NCI-H1694 (cell line): ENCODE measurements at places on chromosomes 3 and 15.

DNA sequence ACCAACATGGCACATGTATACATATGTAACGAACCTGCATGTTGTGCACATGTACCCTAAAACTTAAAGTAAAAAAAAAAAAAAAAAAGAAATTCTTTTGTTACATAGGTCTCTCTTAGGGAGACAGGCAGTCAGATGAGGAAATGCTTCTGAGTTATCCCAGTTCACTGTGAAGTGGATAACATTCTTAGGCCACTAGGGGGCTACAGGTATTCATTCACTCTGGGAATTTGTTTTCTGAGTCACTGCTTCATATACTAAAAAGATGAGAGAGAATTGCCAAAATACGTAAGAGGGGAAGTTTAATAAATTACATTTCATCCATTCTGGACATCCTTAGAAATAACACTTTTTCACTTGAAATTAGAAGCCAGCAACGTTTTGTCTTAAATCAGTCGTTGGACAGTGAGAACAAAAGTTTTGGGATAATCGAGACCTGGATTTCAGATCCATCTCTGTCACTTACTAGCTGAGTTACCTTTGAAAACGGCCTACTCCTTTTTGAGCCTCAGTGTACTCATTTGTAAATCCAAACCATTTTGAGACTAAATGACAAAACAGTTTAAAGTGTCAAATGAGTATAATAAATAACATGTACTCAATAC, 738.4 kb upstream of the ALCAM start:
- peak; percentile 7 for DNase-seq

DNA sequence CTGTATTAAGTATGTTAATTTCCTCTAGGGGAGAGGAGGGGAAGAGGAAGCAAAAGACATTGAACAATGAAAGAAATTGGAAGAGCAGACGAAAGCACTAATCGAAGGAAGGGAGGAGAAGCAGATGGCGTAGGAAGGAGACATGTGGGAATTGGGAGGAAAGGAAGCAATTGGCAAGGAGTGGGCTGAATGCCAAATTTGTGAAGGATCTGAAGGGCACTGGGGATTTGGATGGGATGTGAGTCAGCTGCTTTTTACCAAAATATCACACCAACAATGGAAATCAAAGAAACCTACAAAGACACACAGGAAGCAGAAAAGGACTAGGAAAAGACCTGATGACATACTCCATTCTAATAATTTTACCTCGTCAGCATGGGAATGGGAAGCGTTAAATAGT, 1029.8 kb downstream of the ROBO1 start:
- no peak for DNase-seq

DNA sequence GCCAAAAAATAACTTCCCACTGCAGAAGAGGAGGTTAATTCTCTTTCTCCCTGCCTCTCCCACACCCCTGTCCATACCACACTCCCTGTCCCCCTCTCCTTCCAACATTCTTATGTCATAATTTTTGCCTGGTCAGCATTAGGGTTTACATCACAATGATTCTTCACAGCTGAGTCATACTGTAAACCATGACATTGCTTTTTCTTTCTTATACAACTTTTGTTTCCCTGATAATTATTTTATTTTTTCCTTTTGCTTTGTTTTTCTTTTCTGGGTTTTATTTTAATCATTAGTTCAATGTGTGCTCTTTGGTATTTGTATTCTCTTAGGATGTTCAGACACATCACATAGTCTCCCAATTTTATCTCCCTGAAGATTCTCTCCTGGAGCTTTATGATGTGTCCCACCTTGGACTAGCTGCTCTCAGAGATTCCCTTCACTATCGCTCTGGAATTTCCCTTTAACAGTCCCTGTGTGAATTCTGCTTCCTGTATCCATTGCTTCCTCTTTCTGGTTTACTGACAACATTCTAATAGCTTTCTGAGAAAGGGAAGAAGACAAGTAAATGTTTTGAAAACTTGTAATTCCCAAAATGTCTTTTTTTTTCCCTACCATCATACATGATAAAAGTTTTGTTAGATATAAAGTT, 70.7 kb downstream of the SOX2 start:
- DNase-seq: no peak

DNA sequence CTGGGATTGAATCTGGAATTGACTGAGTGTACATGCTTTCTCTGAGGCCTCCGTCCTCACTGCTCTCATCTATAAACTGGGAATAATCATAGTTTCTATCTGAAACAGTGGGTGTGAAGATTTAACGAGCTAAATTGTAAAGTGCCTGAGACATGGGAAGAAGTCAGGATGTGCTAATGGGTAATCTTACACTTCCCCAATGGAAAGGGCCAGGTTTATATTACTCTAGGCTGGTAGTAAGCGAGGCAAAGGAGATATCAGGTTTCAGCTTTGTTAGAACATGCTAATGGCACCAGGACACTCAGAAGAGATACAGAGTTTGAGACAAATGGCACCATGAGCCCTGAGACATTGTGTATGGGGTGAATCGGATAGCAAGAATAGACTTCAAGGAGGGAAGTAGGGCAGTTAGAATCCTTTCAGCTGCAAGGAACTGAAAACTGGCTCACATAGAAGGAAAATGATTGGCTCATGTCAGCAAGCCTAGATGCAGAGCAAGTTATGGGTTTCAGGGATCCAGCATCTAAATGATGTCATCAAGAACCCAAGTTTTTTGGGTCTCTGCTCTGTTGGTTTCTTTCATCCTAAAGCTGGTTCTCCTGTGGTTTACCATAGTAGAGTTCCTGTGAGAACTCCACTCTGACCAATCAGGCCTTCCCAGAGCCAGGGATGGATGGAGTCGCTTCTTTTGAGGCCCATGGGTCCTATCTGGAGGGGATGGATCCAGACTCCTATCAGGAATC, 21.8 kb downstream of the FLNB start:
- no peak for DNase-seq

- DNase-seq: no peak
Observed at GRCh38 chr15:75675579-75676404, 28.1 kb downstream of the SNX33 start.

DNA sequence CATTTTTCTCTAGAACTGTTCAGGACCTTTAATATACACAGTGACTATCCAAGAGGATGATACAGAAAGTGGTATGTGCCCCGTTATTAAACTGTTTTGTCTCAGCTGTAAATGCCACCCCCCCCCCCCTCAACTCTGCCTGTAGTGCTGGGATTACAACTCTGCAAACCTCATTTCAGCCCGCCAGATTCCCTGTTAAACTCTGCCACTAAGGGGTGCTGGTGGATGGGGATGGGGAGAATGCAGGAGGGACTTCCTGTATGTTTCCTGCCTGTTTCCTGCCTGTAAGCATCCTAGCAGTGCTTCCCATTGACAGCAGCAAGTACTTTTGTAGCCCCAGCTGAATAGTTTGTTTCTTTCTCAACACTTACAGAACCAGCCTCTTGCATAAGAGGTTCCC, 301.7 kb upstream of the RORA start:
- DNase-seq: no peak

DNA sequence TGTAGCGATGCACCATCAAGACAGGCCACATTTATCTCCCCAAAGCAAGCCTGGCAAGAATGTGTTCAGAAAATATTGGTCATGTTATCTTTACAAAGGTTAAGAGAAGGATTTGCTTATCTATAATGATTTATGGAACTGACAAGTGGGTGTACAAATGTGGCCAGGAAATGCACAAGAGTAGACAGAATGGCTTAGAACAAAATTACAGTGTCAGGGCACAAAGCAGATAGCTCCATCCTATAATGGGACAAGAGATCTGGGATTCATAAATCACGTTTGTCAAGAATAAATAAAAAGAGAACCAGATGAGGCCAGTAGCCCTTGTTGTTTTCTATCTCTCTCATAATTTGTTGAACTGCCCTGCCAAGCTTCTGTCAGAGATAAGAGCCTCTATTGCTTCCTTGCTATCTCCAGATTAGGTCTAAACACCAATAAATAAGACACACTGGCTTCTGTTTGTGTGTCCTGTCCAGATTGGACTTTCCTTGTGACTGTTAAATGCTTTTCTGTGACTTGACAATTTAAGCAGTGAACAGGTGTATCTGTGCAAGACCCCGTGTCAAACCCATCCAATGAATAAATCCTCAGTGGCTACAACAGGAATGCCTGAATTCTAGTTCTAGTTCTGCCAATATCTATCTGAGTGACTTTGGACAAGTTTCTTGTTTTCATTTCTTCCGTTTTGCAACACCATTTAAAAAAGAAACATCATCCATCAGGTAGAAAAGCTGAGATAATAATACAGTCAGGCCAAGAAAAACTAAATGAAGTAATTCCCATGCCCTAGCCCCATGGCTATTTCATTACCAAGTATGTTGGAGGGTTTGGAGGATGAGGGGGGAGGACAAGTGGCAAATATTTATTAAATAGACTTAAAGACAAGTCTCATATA, 157.2 kb downstream of the DCLK3 start:
- DNase-seq: no peak

- no peak for DNase-seq
Observed at GRCh38 chr15:80502782-80503181, 98.6 kb downstream of the ARNT2 start.

- DNase-seq: no peak
Observed at GRCh38 chr3:29333576-29333975, 52.7 kb downstream of the RBMS3 start.

DNA sequence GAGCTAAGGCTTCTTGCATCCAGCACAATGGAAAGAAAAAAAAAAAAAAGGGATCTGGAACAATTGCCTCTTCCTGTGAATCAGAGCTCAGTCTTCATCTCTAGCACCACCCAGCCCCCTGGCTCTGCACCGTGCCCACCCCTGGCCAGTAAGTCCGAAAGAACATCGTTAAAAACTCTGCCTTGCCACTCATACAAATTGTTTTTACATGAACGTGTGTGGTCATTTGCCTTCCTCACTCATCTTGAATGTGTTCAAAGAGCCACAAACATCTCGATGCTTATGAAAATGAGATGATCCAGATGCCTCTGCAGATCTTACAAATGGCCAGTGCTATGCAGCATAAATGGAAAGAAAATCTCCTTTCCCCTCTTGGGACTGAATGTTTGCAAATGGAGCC, 400.0 kb upstream of the PPP2R3A start:
- DNase-seq: no peak

DNA sequence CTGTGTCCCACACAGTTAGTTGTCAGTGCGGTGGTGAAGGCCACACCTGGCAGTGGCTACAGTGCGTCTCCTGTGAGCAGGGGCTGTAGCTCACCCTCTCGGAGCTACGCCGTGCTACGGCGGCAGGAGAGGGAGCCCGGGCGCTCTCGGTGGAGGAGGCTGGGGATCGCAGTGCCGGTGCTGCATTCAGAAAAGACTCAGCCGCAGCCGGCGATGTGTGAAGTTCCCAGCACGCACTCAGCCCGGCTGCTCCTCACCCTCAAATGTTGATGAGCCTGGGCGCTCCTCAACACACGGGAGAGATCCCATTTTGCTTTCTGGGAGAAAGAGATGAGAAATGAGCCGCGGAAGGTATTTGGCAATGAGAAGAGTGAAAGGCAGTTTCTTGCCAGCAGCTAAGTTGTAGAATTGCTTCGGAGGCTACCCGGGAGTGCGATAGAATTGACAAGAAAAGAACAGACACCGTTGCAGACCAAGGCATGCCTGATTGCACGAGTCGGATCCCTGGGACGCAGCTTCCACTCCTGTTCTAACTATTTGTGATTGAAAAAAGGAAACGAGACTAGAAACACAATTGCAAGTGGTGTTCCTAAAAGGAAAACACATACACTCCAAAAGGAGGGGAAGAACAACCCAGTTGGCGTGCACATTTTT, at the start of gene UNC13C:
Gene UNC13C (plus strand): TSS at position 189 of the 654 bp plus-strand sequence. CDS start 34,463 bp downstream, outside the sequence.
- DNase-seq: no peak

DNA sequence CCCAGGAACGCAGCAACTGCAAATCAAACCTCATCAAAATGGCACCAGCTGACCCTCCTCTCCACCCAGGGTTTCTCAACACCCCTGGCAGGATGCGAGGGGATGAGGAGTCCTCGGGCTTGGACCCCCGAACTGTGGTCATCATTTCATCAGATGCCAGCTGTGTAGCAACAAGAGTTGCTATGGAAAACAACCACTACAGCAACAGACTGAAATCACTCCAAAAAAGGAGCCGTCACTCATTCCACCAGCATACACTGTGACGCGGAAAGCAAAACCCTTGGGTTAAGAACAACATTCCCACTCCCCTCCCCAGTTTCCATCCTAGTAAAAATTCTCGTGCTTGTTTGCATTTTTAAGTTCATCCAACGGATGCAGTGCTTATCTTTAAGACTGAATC, 40.1 kb downstream of the VGLL4 start:
- no peak for DNase-seq

DNA sequence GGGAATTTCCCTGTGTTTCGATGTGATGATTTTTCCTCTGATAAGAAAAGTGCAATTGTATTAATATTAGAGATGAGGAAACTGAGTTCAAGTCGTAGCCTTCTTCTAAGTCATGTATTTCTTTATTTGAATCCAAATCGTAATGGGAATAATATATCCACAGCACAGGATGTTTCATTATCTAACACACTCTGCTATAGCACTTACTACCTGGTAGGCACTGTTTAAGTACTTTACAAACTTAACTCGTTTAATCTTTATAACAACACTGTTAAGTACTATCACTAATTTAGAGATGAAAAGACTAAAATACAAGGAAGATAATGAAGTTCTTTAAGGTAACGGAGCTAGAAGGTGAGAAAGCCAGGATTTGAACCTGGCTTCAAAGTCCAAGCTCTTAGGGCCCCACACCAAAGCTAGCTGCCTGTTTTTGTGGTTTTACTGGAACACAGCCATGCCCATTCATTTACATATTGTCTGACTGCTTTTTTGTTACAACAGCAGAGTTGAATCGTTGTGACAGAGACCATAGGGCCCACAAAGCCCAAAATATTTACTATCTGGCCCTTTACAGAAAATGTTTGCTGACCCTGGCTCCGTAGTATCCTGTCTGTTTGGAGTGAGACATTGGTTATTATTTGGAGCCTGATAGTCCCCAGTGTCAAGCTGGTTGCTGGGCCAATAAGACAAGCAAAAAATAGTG, 9.6 kb upstream of the ATP13A3 start:
- no peak for DNase-seq

GRCh38 chr3:61724801-61725200, 163.4 kb downstream of the PTPRG start:
- DNase-seq: no peak

DNA sequence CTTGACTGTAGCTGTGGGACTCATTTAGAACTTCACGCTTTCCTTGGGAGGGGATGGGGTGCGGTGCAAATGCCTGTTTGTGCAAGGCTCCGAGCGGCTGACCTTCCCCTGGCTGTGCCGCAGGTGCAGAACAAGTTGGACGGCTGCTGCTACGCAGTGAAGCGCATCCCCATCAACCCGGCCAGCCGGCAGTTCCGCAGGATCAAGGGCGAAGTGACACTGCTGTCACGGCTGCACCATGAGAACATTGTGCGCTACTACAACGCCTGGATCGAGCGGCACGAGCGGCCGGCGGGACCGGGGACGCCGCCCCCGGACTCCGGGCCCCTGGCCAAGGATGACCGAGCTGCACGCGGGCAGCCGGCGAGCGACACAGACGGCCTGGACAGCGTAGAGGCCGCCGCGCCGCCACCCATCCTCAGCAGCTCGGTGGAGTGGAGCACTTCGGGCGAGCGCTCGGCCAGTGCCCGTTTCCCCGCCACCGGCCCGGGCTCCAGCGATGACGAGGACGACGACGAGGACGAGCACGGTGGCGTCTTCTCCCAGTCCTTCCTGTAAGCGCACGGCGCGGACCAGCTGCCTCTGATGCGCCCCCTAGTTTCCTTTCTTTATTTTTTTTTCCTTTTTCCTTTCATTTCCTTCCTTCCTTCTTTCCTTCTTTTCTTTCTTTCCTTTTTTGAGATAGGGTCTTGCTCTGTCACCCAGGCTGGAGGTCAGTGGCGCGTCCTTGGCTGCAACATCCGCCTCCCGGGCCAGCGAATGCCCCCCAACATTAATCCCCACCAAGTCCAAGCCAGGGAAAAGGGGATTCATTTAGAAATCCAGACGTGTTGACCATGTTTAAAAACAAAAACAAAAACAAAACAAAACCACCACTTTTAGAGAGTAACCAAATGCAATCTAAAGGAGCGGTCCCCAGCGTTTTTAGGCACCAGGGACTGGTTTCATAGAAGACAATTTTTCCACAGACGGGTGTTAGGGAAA, 42.7 kb downstream of the EIF2AK4 start:
- DNase-seq: no peak
